ENCODE measurements at places on chromosomes 12 and 14.

DNA sequence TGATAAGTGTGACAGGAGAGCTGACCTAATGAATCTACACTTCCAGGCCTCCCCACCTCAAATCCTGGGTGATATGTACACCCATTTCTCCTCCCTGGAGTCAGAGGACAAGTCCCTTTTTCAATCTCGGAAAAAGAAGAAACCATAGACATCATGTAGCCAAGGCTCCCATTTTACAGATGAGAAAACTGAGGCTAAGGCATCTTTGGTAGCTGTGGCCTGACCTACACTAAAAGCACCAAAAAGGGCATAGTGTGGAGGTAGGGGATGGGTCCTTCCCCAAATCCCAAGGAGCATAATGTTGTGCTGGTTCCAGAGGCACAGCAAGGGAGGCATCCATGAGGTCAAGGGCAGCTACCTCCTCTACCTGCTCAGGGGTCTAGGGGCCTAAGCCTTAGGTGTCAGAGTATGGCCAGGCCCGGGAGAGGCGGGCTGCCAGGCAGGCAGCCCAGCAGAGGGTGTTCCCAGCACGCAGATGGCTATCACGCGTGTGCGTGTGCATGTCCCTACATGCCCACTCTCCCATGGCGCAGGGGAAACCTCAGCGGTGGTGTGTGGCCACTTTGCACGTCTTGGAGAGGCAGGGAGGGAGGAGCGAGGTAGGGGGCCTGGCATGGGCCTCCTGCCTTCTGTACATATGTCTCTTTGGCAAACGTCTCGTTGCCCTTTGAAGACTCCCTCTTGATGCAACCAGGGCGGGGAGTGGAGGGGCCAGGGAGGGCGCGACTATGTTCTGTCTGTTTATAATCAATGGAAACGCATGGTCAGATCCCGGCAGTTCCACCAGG lies 2.5 kb downstream of the PGF start:
- no peak for DNase-seq

GRCh38 chr12:22173177-22173576 lies 127.2 kb downstream of the CMAS start:
- no peak for DNase-seq

GRCh38 chr14:98018628-98019027 lies 1221.4 kb downstream of the VRK1 start:
- DNase-seq = peak; percentile 31

- DNase-seq = no peak
Measured at GRCh38 chr12:126708492-126708896, 1558.5 kb upstream of the TMEM132C start.

GRCh38 chr14:34851395-34851794 lies 23.8 kb downstream of the BAZ1A start:
- no peak for DNase-seq

- DNase-seq = no peak
Measured at GRCh38 chr14:94113073-94113472, 2.5 kb downstream of the IFI27 start.

- DNase-seq = no peak
Measured at GRCh38 chr14:51644217-51644933, 7.3 kb upstream of the FRMD6 start.

- DNase-seq = no peak
Measured at GRCh38 chr14:43041207-43041606, 1434.5 kb downstream of the LRFN5 start.

GRCh38 chr12:72072592-72073212 lies 134.1 kb downstream of the TPH2 start:
- DNase-seq = no peak

- no peak for DNase-seq
Measured at GRCh38 chr12:3564411-3564810, 73.4 kb downstream of the PRMT8 start.

DNA sequence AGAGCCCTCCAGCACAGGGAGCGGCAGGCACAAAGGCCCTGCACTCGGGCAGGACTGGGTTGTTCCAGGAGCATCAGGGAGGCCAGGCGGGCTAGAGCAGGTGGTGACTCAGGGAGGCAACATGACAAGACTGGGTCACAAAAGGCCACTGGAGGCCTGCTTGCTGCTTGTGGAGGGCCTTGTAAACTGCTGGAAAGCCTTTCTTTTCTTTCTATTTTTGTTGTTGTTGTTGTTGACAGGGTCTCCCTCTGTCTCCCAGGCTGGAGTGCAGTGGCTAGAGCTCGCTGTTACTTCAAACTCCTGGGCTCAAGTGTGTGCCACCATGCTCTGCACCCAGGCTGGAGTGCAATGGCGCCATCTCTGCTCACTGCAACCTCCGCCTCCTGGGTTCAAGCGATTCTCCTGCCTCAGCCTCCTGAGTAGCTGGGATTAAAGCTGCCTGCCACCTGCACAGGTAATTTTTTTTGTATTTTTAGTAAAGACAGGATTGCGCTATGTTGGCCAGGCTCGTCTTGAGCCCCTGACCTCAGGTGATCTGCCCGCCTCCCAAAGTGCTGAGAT lies 11.8 kb upstream of the RCOR1 start:
- no peak for DNase-seq

GRCh38 chr12:9868311-9868801 lies 798 bp downstream of the CLEC2B start:
- no peak for DNase-seq

DNA sequence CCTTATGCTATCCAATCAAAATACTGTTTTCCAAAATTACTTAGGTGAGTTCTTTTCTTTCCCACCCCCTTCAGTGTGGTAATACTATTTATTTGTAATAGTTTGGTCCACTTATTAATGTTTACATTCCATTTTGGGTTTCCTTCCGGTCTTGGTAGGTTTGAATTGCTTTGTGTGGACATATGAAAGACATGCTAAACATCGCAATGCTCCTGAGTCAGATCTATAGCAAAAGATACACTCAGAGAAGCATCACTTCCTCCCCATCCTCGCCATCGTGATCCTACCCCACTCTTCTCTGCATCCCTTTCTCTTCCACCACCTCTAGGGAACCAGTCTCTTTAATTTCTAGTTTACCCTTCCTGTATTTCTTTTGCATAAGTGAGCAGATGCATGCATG lies 30.0 kb downstream of the TUNAR start:
- no peak for DNase-seq

DNA sequence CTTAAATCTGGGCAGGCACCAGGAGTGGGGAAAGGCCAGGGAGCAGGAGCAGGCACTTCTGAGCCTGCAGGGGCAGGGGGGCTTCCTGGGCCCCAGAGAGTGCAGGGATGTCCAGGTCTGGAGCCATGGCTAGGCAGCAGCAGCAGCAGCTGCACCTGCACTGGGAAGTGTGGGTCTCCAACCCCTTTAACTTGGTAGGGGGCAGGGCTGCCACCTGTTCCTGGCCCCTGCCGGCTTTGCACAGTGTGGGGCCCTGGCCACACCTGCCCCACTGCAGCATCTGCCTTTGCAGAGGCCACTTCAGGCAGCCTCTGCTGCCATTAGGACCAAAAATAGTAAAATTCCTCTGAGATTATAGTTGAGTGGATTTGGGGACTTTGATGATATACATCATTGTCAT lies 138.5 kb downstream of the SLC16A7 start:
- DNase-seq = no peak

DNA sequence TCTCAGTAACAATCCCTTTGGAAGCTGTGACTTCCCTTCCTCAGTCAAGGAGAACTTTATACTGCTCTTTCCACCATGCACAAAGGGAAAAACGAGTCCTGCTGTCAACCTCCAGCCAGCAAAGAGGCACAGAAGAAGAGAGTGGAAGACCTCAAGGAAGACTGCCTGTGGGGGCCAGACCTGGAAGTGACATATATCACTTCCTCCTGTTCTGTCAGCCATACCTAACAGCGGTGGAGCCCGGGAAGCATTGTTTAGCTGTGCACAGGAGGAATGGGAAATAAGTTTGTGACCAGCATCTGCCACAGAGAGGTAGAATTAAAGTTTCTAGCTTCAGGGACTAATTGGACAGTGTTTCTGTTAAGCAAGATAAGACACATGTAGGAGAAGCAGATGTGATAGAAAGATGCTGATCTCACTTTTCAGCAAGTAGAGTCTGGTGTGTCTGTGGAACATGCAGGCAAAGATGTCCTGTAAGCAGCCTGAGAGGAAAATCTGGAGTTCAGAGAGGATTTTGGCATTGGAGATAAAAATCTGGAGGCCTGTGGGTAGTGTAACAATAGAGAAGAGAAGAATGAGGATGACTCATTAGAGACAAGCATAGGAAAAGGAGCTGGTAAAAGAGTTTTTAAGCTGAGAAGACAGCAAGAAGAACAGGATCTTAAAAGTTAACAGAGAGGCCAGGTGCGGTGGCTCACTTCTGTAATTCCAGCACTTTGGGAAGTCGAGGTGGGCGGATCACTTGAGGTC lies 141.6 kb upstream of the CPSF6 start:
- no peak for DNase-seq

- DNase-seq = no peak
Measured at GRCh38 chr14:32374155-32374554, 45.1 kb downstream of the AKAP6 start.

DNA sequence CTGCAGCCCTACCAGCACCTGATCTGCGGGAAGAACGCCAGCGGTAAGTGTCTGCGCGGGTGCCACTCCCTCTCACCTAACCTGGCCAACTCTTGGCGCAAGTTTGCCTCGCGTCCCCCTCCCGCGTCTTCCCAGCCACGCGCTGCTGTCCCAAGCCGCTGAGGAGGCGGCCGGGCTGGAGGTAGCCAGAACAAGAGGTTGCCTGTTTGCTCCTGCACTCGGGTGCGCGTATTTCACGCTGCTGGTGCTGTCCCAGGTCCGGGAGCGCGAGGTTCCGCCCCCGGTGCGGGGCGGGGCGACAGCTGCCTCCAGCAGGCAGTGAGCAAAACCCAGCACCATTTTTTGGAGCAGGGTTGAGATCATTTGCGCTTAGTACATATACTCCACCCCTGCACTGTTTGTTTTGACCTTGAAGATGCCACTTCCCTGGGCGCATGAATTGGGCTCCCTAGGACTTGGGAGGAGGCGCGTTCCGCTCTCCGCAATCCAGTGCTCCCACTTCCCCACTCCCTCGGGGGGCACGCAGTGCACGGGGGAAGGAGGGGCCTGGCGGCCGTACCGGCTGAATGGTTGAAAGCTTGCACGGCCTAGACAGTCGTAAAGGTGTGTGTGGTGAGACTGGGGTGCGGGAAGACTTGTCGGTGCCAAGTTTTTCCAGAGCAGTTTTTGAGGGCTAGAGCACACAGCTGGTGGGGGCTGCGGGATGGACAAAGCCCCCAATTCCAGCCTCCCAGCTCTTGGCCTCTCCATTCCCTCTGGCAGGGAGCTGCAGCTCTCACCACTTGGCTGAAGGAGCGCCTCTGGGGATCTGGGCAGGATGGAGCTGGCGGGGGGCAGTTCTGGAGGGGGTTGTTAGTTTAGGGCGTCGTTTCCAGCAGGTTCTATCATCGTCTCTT lies 226.9 kb upstream of the CRY1 start:
- DNase-seq = peak; percentile 70

DNA sequence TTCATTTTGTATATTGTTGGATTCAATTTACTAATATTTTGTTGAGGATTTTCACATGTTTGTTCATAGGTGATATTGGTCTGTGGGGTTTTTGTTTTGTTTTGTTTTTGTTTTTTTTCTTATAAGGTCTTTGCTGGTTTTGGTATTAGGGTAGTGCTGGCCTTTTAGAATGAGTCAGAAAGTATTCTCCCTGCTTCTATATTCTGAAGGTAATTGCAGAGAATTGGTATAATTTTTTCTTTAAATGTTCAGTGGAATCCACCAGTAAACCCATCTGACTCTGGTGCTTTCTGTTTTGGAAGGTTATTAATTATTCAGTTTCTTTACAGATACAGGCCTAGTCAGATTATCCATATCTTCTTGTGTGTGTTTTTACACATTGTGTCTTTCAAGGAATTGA lies 8.9 kb downstream of the TOGARAM1 start:
- DNase-seq = no peak

DNA sequence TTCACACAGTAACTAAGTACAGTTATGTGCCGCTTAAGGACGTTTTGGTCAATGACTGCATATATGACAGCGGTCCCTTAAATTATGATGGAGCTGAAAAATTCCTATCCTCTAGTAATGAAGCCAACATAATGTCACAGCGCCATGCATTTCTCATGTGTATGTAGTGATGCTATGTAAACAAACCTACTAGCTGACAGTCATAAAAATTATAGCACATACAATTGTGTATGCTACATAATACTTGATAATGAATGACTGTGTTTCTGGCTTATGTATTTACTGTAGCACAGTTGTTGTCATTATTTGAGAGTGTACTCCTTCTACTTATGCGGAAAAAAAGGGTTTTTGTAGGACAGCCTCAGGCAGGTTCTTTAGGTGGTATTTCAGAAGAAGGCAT lies 99.7 kb downstream of the DACT1 start:
- DNase-seq = no peak

DNA sequence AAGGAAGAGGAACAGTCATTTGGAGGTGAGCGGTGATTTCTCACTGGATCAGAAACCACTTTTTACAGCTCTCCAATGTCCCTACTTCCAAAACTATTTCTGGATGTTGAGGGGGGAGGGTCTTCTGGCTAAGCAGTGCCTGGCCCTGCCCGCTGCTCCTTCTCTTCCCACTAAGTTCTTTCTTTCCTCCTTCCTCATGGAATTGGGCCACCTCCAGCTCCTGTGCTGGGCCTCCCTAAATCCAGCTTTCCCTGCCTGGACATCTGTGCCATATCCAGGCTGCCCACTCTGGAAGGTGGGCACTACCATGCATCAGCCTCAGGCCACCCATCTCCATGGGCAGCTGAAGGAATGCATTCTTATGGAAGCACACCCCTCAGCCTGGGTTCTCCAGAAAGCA lies 11.5 kb downstream of the DHRS2 start:
- DNase-seq = no peak

DNA sequence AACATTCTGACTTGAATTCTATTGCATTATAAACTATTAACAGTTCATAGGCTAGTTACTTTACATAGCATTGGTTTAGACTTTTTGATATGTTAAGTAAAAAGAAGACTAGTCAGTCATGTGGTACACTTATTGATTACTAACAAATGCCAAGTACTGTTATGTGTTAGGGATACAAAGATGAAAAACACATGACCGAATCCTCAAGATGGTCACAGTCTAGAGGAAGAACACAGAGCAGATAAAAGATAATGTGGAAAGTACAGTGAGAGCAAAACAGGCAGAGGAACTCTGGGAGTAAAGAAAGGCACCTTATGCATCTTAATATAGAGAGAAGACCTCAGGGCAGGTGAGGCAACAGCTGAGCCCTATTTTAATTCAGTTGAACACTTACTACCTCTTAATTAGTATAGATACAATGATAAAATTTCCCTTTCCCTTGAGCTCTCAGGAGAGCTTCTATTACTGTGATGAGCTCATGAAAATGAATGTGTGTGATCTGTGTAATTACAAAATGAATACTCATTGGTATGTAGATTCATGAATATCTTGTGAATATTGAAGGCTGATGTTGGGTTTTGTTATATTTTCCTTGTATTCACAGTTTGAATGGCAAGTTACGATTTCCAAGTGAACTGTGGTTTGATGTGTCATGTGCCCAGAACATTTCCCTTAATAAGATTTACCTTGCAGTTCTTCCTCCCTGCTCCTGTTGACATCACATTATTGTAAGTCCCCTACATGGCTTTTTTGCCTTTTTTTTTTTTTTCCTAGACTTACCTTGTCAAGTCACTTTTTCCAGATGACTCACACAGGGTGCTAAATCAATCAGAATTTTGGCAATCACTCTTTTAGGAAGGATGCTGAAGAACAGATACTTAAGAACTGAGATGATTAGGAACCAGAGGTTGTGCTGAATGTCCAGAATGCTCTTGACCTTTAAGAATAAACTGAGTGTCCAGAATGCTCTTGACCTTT lies 29.5 kb upstream of the MSRB3 start:
- DNase-seq = no peak
